ENCODE measurements at places on chromosomes 3 and 15.

- DNase-seq, result peak; percentile 25
Observed at GRCh38 chr3:196518966-196519717, 4.0 kb upstream of the SMCO1 start.

DNA sequence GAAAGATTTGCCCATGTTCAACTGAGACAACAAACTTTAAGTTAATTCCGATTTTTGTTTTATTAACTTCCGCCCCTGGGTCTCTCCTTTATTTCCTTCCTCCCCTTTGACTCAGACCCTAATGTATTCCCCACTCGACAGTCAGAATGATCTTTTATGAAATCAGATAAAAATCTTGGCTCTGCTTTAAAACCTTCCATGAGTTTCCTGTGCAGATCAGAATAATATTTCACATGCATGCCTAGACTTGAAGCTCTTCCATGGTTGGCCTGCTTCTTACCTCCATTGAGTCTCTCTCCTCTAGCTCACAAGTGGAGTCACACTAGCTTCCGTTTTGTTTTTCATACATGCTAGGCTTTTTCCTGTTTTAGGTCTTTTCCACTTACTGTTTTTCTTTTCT, 116.8 kb upstream of the SPATA16 start:
- no peak for DNase-seq

DNA sequence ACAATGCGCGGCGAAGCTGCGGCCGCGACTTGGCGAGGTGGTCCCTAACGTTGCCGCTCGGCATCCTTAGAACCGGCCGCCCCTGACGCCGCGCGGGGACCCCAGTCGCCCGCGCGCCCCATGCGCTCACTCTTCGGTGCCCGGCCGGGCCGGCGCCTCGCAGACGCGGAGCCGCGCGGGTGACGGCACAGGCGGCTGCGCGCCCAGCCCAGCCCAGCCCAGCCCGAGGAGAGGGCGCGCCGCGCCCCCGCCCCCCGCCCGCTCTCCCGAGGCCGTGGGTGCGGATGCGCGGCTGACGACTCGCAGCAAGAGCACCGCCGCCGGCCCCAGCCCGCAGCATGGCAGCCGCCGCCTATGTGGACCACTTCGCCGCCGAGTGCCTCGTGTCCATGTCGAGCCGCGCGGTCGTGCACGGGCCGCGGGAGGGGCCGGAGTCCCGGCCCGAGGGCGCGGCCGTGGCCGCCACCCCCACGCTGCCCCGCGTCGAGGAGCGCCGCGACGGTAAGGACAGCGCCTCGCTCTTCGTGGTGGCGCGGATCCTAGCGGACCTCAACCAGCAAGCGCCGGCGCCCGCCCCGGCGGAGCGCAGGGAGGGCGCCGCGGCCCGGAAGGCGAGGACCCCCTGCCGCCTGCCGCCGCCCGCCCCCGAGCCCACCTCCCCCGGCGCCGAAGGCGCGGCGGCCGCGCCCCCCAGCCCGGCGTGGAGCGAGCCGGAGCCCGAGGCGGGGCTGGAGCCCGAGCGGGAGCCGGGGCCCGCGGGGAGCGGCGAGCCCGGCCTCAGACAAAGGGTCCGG, 437 bp downstream of the KLF13 start:
- no peak for DNase-seq

DNA sequence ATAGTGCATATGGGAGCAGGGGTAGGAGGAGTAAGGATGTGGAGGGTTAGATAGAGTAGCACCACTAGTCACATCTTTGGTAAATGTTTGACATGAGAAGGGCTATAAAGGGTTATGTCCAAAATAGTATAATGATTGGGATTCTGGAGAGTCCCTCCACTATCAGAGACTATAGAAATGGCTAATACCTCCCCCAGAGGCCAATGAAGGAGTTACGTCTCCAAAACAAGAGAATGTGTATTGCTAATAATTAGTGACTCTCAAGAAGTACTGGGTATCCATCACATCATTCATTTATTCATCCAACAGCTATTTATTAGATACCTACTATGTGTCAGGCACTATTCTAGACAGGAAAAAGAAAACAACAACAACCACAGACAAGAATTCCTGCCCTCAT, 203.7 kb upstream of the UMPS start:
- no peak for DNase-seq

DNA sequence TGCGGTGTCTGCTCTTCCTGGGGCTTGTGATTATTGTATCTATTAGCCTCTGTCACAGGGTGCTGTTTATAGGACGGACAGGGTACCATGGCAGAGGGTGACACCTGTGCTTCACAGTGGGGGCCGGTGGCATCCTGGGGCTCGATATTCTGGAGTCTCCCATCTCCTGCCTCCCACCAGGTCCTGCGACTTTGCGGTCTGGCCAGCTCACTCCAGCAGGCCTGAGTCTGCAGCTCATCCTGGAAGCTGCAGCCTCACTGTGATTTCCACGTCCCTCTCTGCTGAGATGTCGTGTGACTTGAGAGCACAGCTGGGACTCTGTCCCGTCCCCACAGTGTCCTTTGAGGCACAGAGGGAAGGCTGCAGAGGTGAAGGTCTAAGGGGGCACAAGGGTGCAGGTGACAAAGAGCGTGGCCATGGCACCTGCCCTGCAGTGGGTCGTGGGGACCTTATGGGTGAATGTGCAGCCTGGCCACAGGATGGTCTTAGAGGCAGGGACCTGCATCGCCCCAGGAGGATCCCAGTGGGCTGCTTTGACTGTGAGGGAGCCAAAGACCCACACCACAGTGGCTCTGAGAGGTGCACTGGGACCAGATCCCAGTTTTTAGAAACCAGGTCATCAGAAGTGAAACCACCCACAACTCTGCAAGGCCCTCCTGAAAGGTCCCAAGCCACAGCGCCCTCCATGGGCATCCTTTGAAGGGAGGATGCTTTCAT, 172.8 kb downstream of the KLF13 start:
- no peak for DNase-seq

DNA sequence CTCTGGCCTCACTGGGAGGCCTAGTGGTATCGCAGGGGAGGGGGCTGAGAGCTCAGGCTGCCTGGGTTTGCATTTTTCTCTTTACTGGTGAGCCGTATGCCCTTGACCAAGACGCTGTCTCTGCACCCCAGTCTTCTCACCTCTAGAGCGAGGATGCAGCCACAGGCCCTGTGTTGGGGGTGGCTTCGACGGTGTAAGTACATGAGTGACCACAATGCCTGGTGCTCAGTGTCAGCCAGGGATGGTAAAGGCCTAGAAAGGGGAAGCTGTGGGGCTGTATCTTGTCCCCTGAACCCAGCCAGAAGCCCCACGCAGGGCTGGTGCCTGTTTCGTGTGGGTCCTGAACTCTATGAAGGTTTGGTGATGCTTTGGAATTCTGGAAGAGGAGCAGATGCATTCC, 19.8 kb downstream of the SYNM start:
- DNase-seq, result no peak

DNA sequence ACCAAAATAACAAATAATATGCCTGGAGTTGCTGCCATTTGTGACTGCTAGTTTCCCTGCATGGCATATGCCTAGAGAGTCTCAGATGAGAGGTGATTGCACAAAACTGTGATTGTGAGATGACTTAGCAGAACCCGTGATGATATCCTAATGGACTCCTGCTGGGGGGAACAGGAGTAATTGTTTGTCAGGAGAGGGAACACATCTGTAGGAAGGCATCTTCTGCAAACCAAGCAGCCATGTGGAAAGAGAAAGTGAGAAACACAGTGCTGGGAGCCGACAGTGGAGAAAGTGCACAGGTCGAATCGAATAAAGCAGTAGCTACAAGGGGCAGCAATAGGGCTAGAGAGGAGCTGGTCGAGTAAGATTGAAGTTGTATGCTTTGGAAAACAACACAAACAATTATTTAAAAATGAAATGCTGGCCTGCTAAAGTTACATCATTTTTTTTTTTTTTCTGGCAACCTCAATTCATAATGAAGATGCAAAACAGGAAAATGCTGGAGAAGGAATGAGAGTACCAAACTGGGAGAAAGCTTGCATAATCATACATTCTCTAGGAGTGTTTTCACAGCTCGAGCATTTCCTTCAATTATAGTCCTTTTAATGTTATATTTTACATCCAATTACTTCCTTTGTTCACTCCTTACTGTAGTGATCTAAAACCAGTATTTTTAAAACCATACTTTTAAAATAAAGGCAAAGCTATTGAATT, 494.2 kb upstream of the AGTR1 start:
- DNase-seq, result no peak

- DNase-seq, result no peak
Observed at GRCh38 chr3:29940759-29941323, 660.0 kb downstream of the RBMS3 start.

- DNase-seq, result no peak
Observed at GRCh38 chr15:81783586-81783985, 262.2 kb downstream of the MEX3B start.

- DNase-seq, result peak; percentile 32
Observed at GRCh38 chr3:99637368-99638111, 854 bp upstream of the COL8A1 start.

DNA sequence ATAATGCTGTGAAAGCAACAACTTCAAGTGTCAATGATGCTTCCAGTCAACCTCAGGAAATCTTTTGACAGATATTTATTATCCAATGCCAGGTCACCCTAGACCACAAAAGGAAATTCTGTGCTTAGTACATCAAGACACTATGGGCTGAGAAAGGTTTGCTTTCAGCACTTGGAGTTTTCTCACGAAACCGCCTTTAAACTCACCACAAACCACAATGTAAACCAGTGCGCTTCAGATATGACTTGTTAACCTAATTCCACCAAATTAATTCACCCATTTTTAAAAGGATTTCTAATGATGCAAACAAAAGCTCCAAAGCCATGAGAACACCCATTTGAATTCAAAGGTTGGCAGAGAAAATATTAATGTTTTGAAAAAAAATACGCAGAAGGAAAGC, 292.9 kb upstream of the NR2F2 start:
- DNase-seq, result no peak

GRCh38 chr15:70504299-70504951, 258.9 kb downstream of the UACA start:
- peak; percentile 41 for DNase-seq

- no peak for DNase-seq
Observed at GRCh38 chr3:56154297-56154696, 314.0 kb downstream of the ERC2 start.

DNA sequence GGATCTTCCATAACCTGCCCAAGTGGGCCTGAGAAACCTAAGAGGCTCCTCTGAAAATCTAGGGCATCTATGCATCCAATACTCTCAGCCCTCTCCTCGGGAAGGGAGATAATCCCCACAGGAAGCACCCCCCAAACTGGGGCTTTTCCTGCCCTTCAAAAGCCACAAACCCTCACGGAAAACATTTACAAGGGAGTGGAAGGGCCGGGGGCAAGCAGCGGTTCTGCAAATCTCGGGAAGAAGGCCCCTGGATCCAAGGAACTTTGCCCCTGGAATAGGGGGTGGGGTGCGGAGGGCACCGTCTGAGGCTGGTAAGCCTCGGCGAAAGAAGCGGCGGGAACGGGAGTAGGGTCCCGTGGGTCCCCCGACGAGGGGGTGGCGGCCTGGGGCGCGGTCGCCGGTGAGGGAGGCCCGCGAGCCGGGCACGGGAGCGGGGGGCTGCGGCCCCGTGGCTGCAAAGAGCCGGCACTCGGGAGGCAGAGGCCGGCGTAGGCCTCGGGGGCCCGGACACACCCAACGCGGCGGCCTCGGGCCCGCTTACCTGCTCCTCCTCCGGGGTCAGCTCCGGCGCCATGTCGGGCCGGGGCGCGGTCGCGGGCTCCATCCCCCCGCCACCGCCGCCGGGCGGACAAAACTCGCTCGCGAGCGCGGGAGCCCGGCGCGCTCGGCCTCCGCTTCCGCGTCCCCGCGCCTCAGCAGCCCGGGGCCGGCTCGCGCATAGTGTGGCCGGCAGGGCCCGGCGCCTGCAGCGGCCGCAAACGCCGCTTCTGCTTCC, 755 bp downstream of the PTPN9 start:
- no peak for DNase-seq

DNA sequence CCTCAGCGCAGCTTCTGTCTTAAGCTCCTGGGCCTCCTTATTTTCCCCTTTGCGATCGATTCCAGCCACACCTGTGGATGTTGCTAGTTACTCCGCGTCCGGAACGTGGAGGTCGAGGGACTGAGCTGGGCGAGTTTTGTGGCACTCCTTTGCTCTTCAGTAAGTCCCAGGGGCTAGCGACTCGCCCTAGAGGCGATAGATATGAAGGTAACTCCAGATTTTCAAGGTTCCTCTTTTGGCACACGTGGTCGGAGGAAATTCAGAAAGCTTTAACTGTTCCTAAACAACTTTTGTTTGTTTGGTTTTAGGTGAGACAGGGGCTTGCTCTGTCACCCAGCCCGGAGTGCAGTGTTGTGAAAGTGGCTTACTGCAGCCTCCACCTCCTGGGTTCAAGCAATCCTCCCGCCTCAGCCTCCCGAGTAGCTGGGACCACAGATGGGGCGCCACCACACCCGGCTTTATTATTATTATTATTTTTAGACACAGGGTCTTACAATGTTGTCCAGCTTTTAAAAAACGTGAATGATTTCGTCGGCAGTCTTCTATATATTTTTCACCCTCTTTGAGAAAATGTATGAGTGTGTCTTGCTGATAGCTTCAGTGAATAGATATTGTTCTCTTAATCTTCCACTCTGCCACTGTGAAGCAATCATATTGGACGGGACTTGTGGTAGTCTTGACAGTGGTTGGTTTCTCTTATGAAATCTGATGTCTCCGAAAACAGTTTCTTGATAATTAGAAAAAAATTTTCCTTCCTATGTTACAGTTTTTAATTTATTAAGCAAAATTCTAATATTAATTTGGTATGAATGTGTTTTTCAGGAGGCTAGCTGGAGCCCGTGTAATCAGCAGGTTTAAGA, 785 bp downstream of the MFSD1 start:
- DNase-seq, result no peak

GRCh38 chr15:70098461-70099166, 897 bp upstream of the TLE3 start:
- peak; percentile 67 for DNase-seq

DNA sequence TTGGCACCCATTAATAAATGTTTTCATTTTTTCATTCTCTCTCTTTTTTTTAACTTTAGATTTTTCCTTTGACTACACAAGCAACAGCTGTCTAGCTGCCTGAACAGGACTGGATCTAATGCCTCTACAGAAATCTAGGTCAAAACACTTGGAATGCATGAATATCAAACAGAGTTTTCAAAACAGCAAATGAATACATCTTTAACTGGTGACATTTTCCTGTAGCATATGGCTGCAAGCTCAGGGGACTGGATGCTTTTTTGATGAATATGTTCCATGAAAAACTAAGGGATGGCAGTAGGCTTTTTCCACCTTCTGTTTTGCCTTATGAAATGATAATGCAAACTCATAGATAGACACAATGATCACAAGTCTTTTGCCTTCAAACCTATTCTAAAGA, 661.7 kb downstream of the MCTP2 start:
- DNase-seq, result no peak

GRCh38 chr3:11095932-11096265, 58.4 kb upstream of the HRH1 start:
- no peak for DNase-seq

DNA sequence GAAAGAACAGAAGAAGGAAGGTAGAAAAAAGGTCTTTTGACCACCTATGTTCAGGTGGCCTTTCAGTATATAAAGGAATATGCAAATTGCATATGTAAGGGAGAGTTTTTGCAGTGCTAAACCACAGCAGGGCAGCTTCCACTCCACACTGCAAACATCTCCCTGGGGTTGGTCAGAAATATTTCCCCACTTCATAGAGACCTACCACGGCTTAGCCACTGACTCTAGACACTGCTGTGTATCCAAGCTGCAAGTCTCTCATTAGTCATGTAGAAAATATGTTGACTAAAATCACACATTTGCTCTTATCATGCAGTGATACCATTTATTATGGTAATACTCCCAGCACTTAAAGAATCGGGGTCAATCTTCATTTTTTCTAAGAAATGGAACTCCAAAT, 214.9 kb upstream of the NR2F2 start:
- DNase-seq, result no peak

- DNase-seq, result no peak
Observed at GRCh38 chr3:128590948-128591347, 59.7 kb downstream of the RPN1 start.

Measured in uterus (tissue), 4 donors.